ENCODE measurements at places on chromosomes 13 and 19.

DNA sequence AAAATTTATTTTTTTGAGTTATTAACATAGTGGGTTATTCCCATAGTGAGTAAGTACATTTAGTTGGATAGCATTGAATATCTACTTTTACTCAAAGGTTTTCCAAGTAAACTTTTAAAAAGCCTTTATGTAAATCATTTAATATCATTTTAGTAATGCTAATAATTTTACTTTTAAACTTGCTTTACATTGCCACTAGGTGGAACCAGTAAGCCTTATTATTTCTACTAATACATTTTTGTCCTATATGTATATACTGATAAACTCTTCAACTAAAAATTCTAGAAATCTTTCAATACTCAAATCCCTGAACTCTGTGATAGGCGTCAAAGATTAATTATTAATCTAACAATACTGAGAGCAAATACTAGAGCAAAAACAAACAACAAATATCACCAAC lies 1709.2 kb upstream of the PCDH20 start:
- no peak for DNase-seq

DNA sequence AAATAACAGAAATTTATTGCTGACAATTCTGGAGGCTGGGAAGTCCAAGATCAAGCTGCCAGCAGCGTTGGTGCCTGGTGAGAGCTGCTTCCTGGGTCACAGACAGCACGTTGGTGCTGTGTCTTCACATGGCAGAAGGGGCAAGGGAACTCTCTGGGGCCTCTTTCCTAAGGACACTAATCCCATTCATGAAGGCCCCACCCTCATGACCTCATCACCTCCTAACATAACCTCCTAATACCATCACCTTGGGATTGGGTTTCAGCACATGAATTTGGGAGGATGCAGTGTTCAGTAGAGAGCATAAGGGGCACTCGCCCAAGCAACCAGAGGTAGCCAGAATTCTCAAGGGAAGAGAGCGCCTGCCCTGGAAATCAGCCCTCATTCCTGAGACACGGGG lies 15.7 kb downstream of the TMEM150B start:
- no peak for DNase-seq

GRCh38 chr19:47231215-47232054 lies 436 bp upstream of the BBC3 start:
- DNase-seq, result no peak

GRCh38 chr19:50514346-50515167 lies 844 bp upstream of the ASPDH start:
- no peak for DNase-seq

- DNase-seq, result no peak
These were observed 947.7 kb downstream of the EFNB2 start for GRCh38 chr13:105587786-105588185.

DNA sequence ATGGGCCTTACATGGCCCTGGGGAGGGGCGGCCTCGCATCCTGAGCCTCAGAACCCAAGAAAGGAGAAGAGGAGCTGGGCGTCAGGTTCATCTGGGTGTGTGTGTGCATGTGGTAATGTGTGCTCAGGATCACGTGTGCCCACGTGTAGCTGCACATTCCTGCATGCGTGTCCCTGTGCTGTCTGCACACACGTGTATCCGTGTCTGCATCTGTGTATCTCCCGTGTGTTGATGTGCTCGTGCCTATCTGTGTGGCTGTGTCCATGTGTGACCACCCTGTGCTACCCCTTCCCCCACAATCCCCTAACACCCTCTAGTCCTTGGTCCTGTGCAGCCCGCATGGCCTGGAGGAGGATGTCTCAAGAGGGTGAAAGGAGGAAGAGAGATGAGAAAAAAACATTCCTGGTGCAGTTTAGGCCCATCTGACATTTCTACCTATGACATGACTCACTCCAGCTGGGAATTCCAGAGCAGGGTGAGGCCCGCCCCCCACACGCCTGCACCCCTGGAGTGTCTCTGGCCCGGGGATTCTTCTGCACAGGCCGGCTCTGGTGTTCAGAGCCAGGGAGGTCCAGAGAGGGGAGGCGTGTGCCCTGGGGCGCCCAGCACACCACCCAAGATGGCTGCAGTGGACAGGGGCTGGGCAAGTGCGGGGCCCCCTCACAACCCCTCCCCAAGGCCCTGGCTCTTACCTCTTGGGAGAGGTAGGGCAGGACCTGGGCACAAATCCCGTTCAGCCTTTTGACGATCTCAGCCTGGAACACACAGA lies 7.1 kb downstream of the TLE5 start:
- no peak for DNase-seq

GRCh38 chr19:6716610-6716970 lies 3.9 kb downstream of the C3 start:
- DNase-seq, result no peak

- DNase-seq, result no peak
These were observed 22.7 kb downstream of the VRK3 start for GRCh38 chr19:50002386-50002960.

GRCh38 chr13:42906257-42906656 lies 85.8 kb downstream of the EPSTI1 start:
- DNase-seq, result no peak

GRCh38 chr19:4456843-4457653 lies 546 bp downstream of the UBXN6 start:
- no peak for DNase-seq

GRCh38 chr19:22620912-22621311 lies 13.2 kb upstream of the ZNF492 start:
- DNase-seq, result no peak

DNA sequence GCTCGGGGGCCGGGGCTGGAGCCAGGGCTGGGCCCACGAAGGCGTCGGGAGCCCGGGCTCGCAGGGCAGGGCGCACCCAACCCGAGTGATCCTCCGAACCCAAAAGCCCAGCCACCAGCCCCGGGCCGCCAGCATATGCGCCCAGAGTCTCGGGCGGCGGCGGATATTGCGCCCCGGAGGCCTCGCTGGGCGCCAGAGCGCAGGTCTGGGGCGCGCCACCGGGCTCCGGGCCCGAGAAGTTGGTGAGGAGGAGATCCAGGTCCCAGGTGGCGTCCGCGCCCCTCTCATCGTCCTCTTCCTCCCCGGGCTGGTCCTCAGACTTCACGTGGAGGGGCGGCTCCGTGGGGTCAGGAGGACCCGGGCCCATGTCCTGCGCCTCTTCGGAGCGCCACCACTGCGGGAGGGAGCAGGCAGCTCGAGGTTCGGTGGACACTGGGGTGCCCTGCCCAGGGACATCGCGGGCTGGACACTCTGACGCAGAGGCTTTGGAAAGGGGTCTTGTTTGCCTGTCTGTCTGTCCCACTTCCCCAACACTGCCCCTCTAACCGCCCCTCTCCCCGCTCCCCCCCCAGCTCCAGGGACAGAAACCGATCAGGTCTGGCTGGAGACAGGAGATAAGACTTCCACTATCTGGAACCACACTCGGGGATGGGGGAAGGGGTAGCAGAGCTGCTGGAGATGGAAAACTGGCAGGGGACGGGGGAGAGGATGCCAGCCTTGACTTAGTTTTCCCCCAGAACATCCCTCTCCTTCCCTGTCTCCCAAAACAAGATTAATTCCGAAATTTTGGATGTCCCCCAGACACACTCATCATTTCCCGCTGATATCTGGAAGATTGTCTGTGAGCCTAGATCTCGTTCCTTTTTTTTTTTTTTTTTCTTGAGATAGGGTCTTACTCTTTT lies 1.0 kb downstream of the KLF1 start:
- no peak for DNase-seq

DNA sequence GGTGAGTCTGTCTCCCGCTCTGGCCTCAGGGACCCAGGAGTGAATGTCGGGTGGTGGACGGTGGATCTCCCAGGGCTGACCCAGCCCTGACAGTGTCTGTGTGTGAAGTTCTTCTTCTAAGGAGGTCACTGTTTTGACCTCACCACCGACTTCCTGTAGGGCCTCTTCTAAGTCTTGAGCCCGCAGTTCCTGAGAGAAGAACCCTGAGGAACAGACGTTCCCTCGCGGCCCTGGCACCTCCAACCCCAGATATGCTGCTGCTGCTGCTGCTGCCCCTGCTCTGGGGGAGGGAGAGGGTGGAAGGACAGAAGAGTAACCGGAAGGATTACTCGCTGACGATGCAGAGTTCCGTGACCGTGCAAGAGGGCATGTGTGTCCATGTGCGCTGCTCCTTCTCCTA lies at the start of gene SIGLEC7:
SIGLEC7 (plus strand) TSS at position 183 of the 400 bp plus-strand sequence; CDS start at position 252, 69 bp downstream.
- no peak for DNase-seq

DNA sequence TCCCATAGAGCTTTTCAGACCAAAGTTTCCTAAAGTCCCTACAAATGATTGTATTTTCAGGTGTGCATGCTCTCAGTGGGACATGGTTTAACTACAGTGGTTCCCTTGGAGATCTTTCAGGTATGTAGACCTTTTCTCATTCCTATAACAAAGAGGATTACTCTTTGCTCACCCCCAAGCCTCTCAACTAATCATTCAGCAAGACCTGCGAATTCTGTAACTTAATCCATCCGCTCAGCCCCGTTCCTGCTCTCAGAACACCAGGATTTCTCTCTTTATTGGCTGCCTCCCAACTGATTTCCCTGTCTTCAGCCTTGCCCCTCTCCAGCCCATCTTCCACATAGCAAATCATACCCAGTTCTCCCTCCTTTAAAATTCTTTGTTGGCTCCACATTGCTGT lies 253.6 kb downstream of the MTUS2 start:
- DNase-seq, result no peak

- DNase-seq, result no peak
These were observed 6.5 kb downstream of the NKPD1 start for GRCh38 chr19:45154064-45154827.

DNA sequence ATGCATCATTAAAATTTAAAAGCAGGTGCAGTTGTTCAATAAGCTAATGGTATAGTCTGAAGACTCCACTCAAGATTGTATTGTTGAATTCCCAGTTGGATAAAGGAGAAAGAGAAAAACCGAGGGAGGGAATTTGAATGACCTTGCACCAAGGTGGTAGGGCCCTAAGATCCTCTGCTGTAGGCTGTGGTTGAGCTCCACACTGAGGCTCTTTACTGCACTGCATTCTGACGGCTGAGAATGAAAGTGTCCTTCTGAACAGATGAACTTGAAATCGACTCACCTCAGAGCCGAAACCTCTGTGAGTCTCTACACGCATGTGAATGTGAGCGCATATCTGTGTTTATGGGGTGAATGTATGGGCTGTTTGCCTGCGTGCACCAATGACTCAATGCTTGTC lies 388.9 kb upstream of the DACH1 start:
- no peak for DNase-seq

GRCh38 chr13:34046457-34046856 lies 228.5 kb downstream of the RFC3 start:
- no peak for DNase-seq

DNA sequence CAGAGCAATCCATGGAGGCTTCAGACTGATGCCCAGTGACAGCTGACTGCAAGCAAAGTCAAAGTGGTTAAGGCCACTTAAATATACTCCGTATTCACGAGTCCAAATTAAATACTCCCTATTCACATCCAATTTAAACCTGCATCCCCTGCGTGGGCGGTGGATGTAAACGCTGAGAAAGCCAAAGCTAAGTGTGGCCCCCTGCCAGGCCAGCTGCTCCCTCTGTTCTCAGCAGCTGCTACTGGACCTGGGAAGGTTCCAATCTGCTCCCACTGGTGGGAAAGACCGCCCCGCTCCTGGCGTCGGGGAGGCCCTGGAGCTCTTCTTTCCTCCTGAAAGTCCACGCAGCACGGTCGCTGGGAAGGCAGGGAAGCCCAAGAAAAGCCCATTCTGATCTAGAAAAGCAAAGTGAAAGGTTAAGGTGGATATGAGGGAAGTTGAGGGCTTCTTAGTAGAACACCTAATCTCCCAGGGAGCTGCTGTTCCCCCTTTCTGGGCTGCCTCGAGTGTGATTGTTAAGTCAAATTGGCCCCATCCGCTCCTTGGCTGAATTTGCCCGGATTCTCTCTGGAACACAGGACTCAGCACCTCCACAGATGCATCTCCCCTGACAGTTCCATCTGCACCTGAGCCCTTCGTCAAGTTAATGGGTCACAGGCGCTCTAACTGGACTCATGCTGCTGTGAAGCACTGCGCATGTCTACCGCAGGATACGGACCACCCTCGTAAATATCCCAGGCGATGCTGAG lies 205.5 kb downstream of the USP12 start:
- no peak for DNase-seq

GRCh38 chr13:109671919-109672318 lies 114.5 kb downstream of the IRS2 start:
- no peak for DNase-seq

GRCh38 chr19:48752496-48753365 lies at the start of gene FUT1:
TSS of gene FUT1 (minus strand) at chr19:48752641. CDS start at chr19:48751281, 1,360 bp downstream.
- no peak for DNase-seq

DNA sequence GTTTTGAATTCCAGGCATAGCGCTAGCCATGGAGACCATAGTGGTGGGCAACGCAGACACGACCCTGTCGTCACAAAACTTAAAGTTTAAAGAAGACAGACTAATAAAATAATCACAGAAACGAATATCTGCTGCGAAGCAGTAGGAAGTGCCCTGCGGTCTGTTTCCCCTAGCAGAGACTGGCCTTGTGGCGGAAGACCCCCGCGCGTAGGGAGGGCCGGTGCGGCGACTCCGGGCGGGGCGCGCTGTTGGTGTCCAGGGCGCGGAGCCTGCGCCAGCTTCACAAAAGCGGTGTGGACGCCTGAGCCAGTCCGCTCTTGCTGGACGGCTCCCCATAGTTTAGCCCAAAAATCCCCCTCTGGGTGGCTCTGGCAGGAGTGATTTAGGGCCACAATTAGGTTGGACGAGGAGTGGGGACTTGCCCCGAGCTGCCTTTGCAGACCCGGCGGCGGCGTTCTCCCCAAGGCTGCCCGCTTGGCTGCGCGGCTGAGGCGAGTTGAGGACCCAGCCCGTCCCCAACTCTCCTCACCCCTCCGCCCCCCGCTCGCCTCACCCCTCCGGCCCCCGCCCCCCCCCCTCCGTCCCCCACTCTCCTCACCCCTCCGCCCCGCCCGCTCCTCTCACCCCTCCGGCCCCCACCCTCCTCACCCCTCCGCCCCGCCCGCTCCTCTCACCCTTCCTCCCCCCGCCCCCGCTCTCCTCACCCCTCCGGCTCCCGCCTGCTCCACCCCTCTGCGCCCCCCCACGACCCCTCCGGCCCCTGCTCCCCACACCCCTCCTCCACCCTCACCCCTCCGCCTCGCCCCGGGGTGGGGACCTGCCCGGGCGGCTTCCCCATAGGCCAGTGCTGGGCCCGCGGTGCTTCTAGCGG lies 14.2 kb upstream of the LATS2 start:
- DNase-seq, result no peak

DNA sequence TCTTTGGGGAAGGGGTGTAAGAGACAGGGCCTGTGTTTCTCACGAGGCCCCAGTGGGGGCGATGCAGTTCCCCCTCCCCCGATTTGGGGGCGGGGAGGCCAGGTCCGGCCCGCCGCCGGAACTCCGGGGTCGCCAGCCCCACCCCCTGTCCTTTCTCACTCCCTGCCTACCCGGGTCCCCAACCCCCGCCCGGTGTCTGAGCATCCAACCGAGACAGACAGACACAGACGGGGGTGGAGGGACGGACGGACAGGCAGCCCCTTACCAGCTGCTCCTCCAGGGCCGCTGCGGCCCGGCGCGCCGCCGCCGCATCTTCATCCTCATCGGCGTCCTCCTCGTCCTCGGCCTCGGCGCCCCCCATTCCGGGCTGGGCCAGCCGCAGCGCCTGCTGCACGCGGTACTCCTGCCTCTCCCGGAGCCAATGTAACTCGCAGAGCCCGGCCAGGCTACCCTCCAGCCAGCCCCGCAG lies 397 bp downstream of the DACT3 start:
- no peak for DNase-seq

GRCh38 chr19:20162821-20163220 lies 4.2 kb upstream of the ZNF486 start:
- no peak for DNase-seq

GRCh38 chr13:94700536-94700935 lies 11.8 kb downstream of the SOX21 start:
- DNase-seq, result no peak

Measured in cortex of kidney (tissue), 1 donor.